ENCODE measurements at places on chromosomes 3 and 15.

GRCh38 chr3:186514296-186515002 is 29.7 kb downstream of the CRYGS start:
- DNase-seq, result no peak

DNA sequence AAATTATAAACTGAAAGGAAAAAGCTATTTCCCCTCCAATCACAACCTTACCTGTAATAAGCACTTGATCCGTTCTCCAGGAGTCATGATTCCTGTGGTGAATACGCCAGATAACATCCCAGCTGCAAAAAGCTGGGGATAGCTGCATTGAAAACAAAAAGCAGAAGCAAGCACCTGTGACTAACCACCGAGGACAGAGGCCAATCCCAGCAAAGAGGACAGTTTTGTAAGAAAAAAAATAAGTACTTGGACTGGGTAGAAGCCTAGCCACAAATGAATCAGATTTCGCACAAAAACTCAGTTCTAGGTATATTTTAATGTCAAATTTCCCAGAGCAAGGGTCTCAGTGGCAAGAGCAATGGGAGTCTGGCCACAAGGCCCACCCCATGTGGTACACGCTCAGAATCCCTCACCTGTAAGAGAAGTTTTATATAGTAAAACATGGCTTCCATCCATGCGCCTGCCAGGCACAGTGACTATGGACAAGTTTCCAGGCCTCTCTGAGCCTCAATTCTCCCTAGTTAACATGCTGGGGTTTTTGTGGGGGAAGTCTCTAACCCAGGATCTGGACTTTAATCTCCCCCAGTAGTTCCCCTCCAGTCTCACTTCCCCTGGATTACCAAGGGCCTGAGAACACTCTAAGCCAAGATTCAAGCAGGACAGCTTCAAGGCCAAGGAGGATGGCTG is 19.2 kb downstream of the SLC25A20 start:
- DNase-seq, result no peak

GRCh38 chr3:135623558-135623957 is 342.0 kb upstream of the PPP2R3A start:
- DNase-seq, result no peak

GRCh38 chr15:78761020-78761419 is 50.2 kb downstream of the ADAMTS7 start:
- no peak for DNase-seq

GRCh38 chr3:72274493-72275330 is 489.8 kb upstream of the PROK2 start:
- DNase-seq, result no peak

Measured in stimulated activated CD4-positive, alpha-beta T cell treated with anti-CD3 and anti-CD28 coated beads, Interleukin-15, amount 100 ng/mL, for 1 hour (primary cell).